ENCODE measurements at places on chromosomes 6 and 20.

DNA sequence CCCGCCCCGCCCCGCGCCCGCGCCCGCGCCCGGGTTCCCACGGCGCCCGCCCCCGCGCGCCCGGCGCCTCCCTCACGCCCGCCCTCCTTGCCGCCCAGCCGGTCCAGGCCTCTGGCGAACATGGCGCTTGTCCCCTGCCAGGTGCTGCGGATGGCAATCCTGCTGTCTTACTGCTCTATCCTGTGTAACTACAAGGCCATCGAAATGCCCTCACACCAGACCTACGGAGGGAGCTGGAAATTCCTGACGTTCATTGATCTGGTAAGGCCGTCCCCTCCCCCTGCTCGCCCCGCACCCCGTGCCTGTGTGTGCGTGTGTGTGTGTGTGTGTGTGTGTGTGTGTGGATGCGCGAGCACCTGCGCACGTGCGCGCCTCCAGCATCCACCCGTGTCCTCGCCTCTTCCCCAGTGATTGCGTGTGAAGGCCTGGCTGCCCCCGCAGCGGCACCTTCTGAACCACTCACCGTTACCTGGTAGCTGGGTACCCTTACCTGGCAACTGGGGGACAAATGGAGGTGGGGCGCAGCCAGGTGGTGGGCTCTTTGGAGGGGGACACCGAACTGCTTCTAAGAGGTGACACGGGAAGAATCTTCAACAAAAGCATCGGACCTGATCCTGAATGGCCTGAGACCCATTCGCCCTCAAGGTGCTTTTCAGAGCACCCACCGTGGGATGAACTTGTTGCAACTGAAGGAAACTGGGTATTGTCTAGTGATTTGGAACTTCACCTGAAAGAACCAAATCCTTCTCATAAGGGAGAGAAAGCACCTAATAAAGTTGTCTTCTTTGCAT, at the start of gene AIG1:
AIG1 (plus strand) TSS at position 84 of the 791 bp plus-strand sequence; CDS start at position 121, 37 bp downstream.
- H3K27ac ChIP-seq: peak within 1 kb of the TSS; percentile 80
- no peak for DNase-seq
- H3K4me3 ChIP-seq: peak within 1 kb of the TSS; percentile 76
- no peaks in the 10 kb centered on the region for H3K36me3 ChIP-seq
- no peaks in the 10 kb centered on the region for H3K27me3 ChIP-seq

DNA sequence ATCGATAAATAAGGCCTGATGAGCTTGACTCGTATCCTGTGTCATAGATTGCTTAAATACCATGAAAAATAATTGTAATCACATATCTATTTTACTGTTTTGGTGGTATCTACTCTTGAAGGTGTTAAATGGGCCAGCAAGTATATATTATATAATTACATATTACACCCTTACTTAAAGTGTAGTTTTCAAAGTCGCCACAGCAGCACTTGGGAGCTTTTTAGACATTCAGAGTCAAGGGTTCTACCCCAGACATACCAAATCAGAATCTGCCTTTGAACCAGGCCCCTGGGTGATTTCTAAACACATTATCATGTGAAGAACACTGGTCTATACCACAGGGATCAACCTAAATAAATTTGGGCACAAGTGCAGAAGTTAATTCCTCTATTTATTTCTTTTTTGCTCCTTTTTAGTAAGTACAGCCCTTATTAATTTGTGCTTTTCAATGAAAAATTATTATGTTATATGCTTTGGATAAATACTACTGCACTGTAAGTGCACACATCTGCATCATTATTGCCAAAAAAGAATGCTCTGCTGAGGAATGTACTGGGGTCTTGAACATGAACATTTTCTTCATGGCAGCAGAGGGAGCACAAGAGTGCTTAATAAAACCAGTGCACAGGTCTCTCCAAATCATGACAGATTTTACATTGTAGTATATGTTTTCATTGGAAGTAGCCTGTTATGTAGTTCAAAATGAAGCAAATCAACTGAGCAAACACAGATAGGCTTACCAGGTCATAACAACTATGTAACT, 3.1 kb upstream of the ATXN1 start:
- peaks cover 28% of the 10 kb centered on the region for H3K4me1 ChIP-seq
- peak; percentile 31 for DNase-seq
- no peaks in the 10 kb centered on the region for H3K27me3 ChIP-seq
- no peak overlapping the region for H3K4me3 ChIP-seq
- no peaks in the 10 kb centered on the region for H3K36me3 ChIP-seq

GRCh38 chr6:125259354-125259736, 42.4 kb downstream of the HDDC2 start:
- no peak overlapping the region for H3K27ac ChIP-seq
- DNase-seq: no peak
- H3K4me3 ChIP-seq: no peak overlapping the region

- no peak overlapping the region for H3K27ac ChIP-seq
- H3K4me1 ChIP-seq: peaks cover 8% of the 10 kb centered on the region
Observed at GRCh38 chr6:37225350-37226169, 32.0 kb upstream of the TBC1D22B start.

DNA sequence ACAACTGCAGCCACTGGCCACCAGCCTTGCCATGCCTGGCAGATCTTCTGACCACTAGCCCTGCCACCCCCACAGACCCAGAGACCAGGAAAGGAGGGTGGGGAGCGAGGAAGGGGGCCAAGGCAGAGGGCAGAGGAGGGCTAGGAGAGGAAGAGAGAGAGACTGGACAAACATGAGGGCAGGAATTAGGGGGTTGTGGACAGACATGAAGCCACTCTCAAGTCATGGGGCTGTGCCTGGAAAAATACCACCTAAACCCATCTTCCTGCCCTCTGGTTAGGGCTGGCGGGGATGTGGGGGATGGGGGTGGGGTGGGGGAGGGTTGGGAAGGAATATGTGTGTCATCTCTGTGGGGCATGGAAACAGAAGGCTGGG, 1.4 kb upstream of the SLC29A1 start:
- no peak overlapping the region for H3K27ac ChIP-seq
- no peak for DNase-seq
- H3K4me1 ChIP-seq: peaks cover 36% of the 10 kb centered on the region
- H3K36me3 ChIP-seq: no peaks in the 10 kb centered on the region
- no peaks in the 10 kb centered on the region for H3K27me3 ChIP-seq

GRCh38 chr6:51814418-51814817, 273.0 kb downstream of the PKHD1 start:
- no peaks in the 10 kb centered on the region for H3K27me3 ChIP-seq
- H3K27ac ChIP-seq: peak overlapping the region; percentile 60
- H3K36me3 ChIP-seq: no peaks in the 10 kb centered on the region
- DNase-seq: peak; percentile 87

DNA sequence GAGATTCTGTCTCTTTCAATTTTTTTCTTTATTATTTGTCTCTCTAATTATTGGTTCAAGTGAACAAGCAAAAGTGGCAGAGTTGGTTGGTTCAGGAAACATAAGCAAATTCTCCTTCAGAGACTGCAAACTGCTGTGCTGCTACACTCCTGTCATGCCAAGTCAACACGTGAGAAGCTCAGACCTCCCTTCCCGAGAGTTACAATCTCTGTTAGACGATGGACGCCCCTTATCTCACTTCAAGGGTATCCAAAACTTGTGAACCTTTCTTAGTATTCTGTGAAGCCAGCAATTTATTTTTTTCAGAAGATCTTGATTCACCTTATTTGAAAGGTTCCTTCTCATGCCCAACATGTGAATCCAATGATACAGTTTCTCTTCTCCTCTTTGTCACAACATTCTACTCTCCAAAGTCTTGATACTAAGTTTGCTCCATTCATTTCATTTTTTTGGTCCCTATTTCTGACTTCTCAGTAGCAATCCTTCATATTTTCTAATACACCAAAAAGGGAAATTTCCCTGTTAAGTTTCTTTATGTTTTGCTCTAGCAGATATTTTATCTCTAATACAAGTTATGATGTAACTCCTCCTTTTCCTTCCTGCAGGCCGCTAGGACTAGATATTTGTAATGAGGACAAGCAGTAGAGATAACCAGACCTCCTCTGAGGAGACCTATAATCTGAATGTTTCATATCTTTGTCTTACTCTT, 448.8 kb upstream of the CITED2 start:
- no peaks in the 10 kb centered on the region for H3K36me3 ChIP-seq
- no peak overlapping the region for H3K4me3 ChIP-seq
- H3K27me3 ChIP-seq: no peaks in the 10 kb centered on the region
- no peaks in the 10 kb centered on the region for H3K4me1 ChIP-seq

GRCh38 chr6:22113026-22113766, 183.6 kb downstream of the PRL start:
- no peak overlapping the region for H3K4me3 ChIP-seq
- no peak overlapping the region for H3K27ac ChIP-seq
- H3K36me3 ChIP-seq: no peaks in the 10 kb centered on the region
- no peak for DNase-seq

DNA sequence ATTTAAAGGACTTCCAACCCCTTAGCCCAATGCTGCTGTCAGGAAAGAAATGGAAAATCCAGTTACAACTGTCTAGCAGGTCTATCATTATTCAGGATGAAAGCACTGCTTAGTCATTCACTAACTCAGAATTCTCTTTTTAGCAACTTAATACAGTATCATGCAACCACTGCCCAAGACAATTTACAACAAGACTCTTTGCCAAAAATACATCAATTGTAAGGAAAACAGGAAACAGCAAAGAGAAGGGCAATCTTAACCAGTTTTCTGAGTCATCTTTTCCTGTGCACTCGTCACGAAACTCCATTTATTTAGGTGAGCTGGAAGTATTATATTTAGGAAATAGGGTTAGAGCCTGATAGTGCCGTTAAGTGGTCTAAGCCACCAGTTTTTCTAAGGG, 1197.7 kb upstream of the CITED2 start:
- H3K36me3 ChIP-seq: no peaks in the 10 kb centered on the region
- no peak overlapping the region for H3K4me3 ChIP-seq
- no peaks in the 10 kb centered on the region for H3K27me3 ChIP-seq
- no peaks in the 10 kb centered on the region for H3K4me1 ChIP-seq
- DNase-seq: no peak

- no peaks in the 10 kb centered on the region for H3K27me3 ChIP-seq
- DNase-seq: peak; percentile 34
- peak overlapping the region; percentile 25 for H3K4me3 ChIP-seq
- H3K36me3 ChIP-seq: no peaks in the 10 kb centered on the region
- peak overlapping the region; percentile 29 for H3K27ac ChIP-seq
- H3K4me1 ChIP-seq: peaks cover 43% of the 10 kb centered on the region
Observed at GRCh38 chr6:117496383-117496990, 14.0 kb downstream of the DCBLD1 start.

DNA sequence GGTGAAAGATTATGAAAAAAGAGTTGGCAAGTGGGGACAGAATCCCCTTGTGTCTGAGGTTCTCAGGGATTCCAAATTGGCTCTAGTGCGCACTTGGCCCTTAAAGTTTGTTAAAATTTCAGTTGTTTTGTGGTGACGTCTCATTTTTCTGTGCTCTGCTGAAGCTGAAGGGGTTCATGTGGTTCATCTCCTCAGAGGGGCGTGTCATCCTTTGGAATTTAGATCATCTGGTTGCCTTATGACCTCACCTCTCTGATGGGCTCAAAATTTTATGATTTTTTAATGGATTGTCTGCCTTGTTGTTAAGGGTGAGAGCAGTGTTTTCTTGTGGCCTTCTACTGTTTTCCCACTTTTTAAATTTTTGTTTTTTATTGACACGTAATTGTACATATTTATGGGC, 20.3 kb downstream of the CYB5R4 start:
- no peaks in the 10 kb centered on the region for H3K27me3 ChIP-seq
- no peaks in the 10 kb centered on the region for H3K36me3 ChIP-seq
- H3K27ac ChIP-seq: peak overlapping the region; percentile 66

DNA sequence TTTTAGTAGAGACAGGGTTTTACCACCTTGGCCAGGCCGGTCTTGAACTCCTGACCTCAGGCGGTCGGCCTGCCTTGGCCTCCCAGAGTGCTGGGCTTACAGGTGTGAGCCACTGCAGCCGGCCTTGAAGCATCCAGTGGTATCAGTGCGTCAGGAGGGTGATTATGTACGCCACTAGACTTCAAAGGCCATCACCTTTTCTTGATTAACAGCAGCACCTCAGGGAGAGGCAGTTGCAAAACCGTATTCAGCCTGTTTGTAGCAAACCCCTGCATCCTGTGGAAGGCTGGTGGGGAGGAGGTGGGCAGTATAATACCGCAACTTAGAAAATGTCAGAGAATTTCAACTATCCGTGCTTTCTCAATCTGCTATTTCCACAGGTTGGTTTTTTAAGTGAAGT, 27.3 kb upstream of the SHLD1 start:
- no peak overlapping the region for H3K27ac ChIP-seq
- no peaks in the 10 kb centered on the region for H3K36me3 ChIP-seq
- H3K4me3 ChIP-seq: no peak overlapping the region
- no peak for DNase-seq

GRCh38 chr20:57053793-57054552, 212.5 kb downstream of the BMP7 start:
- no peak for DNase-seq
- H3K4me1 ChIP-seq: peaks cover 5% of the 10 kb centered on the region
- H3K27me3 ChIP-seq: no peaks in the 10 kb centered on the region

DNA sequence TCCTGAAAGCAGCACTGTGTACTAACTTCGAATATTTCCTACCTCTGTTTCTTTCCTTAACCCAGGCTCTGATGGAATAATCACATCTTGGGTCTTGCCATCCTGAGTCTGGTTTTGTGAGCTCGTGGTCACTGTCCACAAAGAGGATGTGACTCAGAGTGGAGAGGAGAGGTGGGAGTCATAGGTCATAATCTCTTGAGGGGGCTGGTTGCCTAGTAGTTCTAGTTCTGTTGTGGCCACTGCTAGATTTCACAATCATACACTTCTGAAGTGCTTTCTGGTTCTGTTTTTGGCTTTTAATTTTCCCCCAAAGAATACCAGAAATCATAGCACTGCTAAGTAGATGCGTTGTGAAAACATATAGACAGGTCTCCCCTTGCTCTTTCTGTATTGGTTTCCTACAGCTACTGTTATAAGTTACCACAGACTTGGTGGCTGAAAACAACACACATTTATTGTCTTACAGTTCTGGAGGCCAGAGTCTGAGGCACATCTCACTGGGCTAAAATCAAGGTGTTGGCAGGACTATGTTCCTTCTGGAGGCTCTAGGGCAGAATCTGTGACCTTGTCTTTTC, 102.8 kb downstream of the NRSN1 start:
- H3K27ac ChIP-seq: no peak overlapping the region
- H3K36me3 ChIP-seq: no peaks in the 10 kb centered on the region
- no peak overlapping the region for H3K4me3 ChIP-seq
- H3K4me1 ChIP-seq: no peaks in the 10 kb centered on the region
